Thoracic aorta (tissue), 2 donors: ENCODE measurements at places on chromosomes 4 and X. TPM values are rescaled to one million over a fixed set of nuclear protein-coding genes. Genes with fewer than 3 reads are reported as not detected.

DNA sequence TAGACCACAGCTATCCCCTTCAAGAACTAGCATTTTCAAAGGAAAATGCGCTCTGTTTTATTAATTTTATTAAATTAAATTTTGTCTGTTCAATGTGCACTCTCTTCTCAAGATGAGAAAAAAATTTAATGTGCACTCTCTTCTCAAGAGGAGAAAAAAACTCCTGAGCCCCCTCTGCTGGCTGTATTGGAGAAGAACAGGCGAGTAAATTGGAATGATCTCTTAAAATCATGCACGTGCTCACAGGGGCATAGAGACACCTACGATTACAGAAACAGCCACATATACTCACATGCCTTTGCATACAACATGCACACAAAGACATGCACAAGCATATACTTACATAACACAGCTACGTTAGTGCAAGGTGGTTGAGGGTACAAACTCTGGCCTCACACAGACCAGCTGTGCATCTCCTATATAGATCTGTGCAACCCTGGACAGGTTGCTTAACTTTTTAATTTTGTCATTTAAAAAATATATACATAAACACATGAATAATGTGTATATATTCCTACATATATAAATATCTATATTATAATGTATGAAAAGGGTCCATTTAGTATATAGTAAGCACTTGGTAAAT lies 176.2 kb upstream of the CXorf66 start:
- H3K36me3 ChIP-seq: no peaks in the 10 kb centered on the region
- no peak for DNase-seq
- H3K27ac ChIP-seq: no peak overlapping the region
- no peak overlapping the region for H3K4me3 ChIP-seq

GRCh38 chrX:1649621-1650020 lies 34.8 kb downstream of the ASMT start:
- H3K4me1 ChIP-seq: no peaks in the 10 kb centered on the region
- no peak overlapping the region for H3K4me3 ChIP-seq
- no peak overlapping the region for H3K27ac ChIP-seq
- no peak for DNase-seq
- no peaks in the 10 kb centered on the region for H3K36me3 ChIP-seq

Gene FDCSP
- total RNA-seq: not detected

Gene SMIM10
- total RNA-seq: 14.6 TPM

Gene GPC3
- total RNA-seq: 2.6 TPM
